ENCODE measurements at places on chromosomes 13 and 19.

GRCh38 chr19:35013041-35013819 is 13.1 kb downstream of the GRAMD1A start:
- DNase-seq, result peak; percentile 82

- DNase-seq, result no peak
Observed at GRCh38 chr13:67283637-67284036, 53.5 kb upstream of the PCDH9 start.

- peak; percentile 78 for DNase-seq
Observed at GRCh38 chr19:4914736-4915501, 5.6 kb downstream of the UHRF1 start.

- no peak for DNase-seq
Observed at GRCh38 chr13:48501705-48502104, 31.2 kb downstream of the RCBTB2 start.

- DNase-seq, result no peak
Observed at GRCh38 chr19:8355631-8356402, 8.1 kb upstream of the ANGPTL4 start.

- no peak for DNase-seq
Observed at GRCh38 chr13:23859455-23859854, 29.7 kb downstream of the MIPEP start.

DNA sequence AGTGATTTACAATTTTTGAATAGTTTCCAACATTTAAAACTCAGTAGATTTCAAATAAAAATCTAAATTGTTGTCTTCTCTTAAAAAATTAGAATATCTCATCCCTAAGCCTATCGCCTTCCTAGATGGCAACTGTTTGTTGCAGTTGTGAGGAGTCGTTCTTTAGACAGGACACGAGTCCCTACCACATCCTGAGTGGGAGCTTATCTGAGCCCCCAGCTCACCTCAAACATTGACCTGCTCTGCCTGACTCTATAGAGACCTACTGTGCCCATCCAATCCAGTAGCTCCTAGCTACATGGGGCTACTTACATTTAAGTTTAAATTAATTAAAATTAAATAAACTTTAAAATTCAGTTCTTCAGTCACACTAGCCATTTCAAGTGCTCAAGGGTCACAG is 434.7 kb downstream of the FOXO1 start:
- no peak for DNase-seq

GRCh38 chr13:53311561-53311960 is 282.9 kb downstream of the OLFM4 start:
- DNase-seq, result no peak

- DNase-seq, result no peak
Observed at GRCh38 chr13:98201984-98202383, 24.9 kb upstream of the RNF113B start.

DNA sequence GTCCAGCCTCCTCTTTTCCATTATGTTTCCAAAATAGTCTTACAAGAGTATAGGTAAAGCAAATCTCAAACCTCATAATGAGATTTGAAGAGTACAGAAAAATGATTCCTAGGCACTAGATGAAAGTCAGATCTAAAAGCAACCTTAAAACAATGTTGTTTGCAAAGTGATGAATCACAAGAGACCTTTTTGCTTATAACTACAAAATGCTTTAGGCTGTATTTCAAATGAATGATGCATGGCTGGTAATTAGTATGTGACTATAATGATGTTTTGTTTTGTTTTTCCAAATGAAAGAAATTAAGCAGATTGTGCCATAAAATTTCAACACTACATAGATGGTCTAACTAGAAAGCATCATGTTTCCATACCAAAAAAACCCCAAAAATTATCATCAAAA is 272.7 kb downstream of the DIAPH3 start:
- no peak for DNase-seq

- DNase-seq, result no peak
Observed at GRCh38 chr19:32829345-32829896, 40.1 kb downstream of the SLC7A9 start.

GRCh38 chr13:80462037-80462436 is 121.1 kb upstream of the SPRY2 start:
- DNase-seq, result no peak

DNA sequence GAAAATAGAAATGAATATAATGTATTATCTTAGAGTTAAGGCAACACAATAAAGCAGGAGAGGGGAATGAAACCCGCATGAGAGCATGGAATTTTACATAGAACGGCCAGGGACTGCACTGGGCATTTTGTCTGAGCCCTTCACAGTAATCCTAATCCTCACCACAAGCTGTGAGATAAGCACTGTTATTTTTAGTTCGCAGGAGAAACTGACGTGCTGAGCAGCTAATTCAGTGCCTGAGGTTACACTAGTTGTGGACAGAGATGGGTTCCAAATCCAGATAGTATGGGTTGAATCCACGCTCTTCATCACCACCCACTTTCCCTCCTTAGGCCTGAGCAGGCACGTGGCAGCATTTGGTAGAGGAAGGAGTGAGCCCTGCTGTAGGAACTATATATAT is 24.8 kb upstream of the ZNF527 start:
- no peak for DNase-seq

DNA sequence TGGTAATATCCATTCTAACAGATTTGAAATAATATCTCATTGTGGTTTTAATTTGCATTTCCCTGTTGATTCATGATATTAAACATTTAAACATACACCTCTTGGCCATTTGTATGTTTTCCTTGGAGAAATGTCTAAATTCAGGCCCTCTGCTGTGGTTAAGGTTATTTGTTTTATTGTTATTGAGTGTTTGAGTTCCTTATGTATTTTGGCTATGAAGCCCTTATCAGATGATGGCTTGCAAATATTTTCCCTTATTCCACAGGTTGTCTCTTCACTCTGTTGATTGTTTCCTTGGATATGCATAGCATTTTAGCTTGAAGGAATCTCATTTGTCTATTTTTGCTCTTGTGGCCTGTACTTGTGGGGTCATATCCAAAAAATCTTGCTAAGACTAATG is 303.6 kb downstream of the GPC5 start:
- DNase-seq, result no peak

- DNase-seq, result peak; percentile 61
Observed at GRCh38 chr19:41595258-41595889, 19.4 kb downstream of the CEACAM21 start.

- DNase-seq, result no peak
Observed at GRCh38 chr13:31880851-31881494, 141.6 kb downstream of the RXFP2 start.

- DNase-seq, result no peak
Observed at GRCh38 chr19:40690050-40690692, at the start of gene NUMBL. NUMBL (minus strand) TSS chr19:40690651; CDS start chr19:40690483, 168 bp downstream.

GRCh38 chr19:41804336-41804735 is 7.9 kb downstream of the CEACAM3 start:
- DNase-seq, result no peak

DNA sequence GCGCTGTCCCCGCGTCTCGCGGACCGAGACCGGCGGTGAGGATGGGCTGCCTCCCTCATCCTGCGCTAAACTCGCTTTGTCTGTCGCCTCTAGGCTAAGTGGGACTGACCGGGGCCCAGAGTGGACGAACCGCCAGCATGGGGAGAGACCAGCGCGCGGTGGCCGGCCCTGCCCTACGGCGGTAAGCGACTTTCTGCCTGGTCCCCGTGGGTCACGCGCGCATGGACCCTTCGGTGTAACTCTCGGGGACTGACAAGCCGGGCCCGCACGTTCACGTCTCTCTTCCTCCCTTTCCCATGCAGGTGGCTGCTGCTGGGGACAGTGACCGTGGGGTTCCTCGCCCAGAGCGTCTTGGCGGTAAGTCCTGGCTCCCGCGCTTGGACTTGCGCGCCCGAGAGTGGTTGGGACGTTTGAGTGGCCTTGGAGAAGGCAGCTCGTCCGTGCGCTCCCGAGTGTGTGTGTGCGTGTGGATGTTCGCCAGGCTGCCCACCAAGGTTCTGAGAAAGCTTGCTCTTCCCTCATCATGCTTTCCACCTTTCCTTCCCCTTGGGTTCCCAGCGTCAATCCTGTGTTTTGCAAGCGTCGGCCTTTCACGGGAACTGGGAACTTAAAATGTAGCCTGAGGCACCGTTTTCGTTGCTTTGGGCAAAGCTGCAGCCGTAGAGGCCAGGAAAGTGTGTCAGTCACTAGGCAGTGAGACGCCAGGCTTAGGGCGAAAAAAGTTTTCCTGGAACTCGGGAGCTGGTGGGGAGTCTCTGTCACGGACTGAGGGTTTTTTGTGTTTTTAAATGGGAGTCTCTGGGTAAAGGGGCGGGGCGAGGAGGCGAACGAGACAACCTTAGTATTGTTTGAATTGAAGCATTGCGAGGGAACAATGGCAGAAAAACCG is 927 bp downstream of the COL4A2 start:
- DNase-seq, result no peak

- DNase-seq, result peak; percentile 15
Observed at GRCh38 chr19:57830071-57830602, at the start of gene ZNF587B. ZNF587B (plus strand) TSS chr19:57830299; CDS start chr19:57830529, 230 bp downstream.

DNA sequence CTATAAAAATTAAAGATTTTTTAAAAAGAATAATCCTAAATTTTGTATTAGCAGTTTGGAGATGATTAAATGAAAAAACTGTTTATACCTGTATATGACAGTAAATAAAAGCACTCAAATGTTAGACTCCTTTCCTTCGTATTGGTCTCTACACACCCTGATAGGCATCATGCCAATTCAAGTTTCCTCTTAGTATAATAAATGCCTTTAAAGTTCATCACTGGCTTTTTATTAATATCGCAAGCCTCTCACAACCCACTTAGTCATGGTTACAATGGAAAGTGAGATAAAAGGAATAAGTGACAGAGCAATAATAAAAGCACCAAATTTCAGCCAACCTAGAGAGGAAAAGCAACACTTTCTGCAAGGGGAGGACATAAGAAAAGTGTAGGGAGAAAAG is 102.2 kb downstream of the PIBF1 start:
- no peak for DNase-seq

DNA sequence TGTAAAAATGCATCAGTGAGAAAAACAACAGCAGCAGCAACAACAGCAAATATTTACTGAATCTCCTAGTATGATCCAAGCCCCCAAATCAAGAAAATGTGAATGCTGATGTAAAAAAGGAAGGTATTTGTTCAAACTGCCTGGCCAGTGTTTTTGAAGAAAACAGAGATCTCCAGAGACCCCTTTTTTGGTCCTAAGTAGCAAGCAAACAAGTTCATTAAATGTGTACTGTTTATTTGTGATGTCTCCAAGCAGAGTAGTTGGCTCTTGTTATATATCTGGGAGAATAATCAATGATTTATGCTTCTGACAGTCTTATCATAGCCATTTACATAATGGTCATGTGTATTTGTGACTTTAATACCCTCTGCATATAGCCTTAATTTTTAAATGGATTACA is 50.7 kb downstream of the CDADC1 start:
- no peak for DNase-seq

DNA sequence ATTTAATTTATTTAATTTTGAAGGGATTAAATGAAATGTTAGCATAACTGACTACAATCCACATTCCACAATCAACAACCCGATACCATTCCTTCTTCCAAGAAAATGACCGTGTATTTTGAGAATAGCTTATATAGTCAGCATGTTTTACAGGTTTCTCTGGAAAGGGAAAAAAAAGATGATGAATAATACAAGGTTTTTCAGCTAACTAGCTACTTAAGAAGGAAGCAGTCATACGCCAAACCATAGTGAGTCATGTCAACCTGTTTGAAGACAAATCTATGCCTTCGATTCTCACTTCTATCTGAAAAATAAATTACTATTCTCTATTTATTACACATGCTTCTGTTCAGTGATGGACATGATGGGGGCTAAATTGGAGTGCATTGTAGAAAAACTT is 258.6 kb downstream of the EFNB2 start:
- no peak for DNase-seq

DNA sequence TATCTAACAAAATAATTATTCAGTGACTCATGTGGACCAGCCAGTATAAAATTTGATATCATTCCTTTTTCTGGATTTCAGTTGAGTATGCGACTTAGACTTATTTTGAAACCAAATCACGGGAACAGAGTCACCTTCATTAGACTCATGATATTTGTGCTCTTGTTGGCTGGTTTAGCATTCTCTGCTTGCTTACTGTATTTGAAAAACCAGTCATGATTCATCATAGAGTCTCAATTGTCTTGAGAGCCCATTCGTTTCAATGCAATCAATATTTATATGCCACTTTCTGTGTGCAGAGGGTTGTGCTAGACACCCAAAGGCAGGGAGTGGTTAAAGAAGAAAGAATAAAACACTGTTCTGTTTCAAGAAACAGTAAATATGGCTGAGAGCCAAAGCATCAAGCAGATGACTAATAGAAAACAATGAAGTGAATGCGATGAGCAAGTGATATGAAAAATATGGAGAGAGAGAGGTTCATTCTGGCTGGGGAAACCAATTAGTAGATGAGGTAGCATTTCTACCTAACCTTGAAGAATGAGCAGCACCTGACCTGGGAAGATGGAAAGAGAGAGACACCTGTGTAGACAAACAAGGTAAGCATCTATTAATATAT is 99.6 kb upstream of the MBNL2 start:
- no peak for DNase-seq

GRCh38 chr13:34779171-34779570 is 162.9 kb upstream of the NBEA start:
- DNase-seq, result no peak

GRCh38 chr19:10935371-10936059 is 6.9 kb downstream of the TIMM29 start:
- DNase-seq, result no peak

GRCh38 chr19:4571305-4571917 is 11.9 kb upstream of the SEMA6B start:
- no peak for DNase-seq

DNA sequence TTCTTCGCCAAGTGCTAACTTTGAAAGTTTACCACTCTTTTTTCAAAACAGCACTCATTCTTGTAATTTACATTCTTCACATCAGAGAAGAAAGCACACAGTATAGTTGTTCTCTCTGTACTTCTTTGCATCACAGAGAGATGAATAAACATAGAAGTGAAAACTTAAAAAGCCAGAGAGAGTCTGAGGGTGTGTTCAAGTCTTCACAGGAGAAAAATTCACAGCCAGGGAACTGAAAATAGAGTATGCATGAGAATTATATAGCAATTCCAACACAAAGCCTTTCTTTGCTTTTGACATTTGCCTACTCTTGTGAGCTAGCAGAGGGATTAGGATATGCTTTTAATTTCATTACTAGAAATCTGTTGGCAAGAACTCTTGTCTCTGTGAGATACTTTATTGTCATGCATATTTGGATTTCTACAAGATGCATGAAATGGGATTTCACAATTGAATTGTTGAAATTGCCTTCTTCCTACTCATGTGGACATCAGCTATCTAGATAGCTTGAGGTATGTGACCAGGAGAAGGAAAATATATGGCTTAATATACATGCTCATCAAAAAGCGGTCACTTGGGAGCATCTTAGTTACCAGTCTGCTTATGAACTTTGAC is 166.1 kb downstream of the SLC7A1 start:
- DNase-seq, result no peak

- peak; percentile 37 for DNase-seq
Observed at GRCh38 chr19:19606021-19606420, 12.5 kb downstream of the PBX4 start.

DNA sequence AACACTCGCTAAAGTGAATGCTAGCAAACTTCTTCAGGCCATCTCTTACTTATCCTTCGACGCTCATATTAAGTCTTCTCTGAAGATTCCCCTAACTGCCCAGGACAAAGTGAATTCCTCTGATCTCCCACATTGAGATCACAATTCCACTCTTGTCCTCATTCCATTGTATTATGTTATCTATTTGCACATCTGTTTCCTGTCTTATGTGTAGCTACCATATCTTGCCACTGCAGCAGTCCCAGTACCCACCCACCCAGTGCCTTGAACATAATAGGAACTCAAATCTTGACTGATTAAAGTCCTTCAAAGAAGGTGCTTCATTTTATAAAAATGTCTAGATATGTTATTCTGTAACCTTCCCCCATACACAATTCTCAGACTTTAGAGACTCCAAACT is 702.3 kb downstream of the DIAPH3 start:
- no peak for DNase-seq

- DNase-seq, result no peak
Observed at GRCh38 chr13:29677627-29678026, 82.1 kb upstream of the SLC7A1 start.
